CD14-positive monocyte (primary cell): ENCODE measurements at places on chromosomes 6 and 20.

GRCh38 chr20:3250091-3250504, 11.1 kb upstream of the SLC4A11 start:
- DNase-seq, result no peak

DNA sequence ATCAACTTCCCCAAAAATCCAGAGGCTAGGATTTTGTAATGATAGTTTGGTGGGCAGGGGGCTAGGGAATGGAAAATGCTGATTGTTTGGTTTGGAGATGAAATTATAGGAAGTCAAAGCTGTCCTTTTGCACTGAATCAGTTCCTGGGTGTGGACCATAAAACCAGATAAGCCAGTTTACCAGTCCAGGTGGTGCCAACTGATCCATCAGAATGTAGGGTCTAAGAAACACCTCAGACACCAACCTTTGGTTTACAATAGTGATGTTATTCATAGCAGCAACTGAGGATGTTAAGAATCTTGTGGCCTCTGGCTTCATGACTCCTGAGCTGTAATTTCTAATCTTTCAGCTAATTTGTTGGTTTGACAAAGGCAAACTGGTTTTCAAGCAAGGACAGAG, 496.6 kb upstream of the EPHA7 start:
- DNase-seq, result no peak

GRCh38 chr6:113299531-113299930, 557.6 kb upstream of the MARCKS start:
- no peak for DNase-seq

- peak; percentile 46 for DNase-seq
Observed at GRCh38 chr6:151497905-151498304, 4.1 kb downstream of the CCDC170 start.
